HEK293T (cell line): ENCODE measurements at places on chromosomes 1 and 21.

DNA sequence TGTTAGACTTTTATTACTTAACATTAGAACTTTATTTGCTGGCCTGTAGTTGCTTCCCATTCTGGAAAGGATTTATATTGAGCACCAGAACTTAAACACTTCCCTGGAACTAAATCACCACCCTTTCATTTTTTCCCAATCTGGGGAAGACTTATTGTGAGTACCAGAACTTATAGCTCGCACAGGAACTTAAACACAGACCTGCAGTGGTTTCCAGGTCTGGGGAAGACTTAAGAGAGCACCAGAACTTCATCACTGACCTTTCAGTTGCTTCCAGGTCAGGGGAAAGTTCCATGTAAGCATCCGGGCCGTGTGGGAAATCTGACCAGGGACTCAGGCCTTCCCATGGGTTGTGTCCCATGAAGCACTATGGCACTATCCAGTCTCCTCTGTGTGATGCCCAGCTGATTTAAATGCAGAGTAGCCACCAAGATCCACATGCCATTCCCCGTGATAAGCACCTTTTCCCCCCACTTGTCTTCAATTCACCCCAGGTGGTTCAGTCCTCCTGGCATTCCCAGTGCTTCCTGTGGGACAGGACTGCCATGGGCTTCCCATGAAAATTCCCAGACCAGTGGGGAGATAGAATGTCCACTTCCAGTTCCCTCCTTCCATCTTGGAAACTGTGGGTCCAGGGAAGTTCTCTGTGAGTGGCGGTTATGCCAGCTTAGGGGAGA is 48.9 kb downstream of the C4BPA start:
- no peak for DNase-seq

- no peak for DNase-seq
These were observed 26.4 kb upstream of the IL12RB2 start for GRCh38 chr1:67281244-67281643.

GRCh38 chr1:15167386-15167785 is 13.8 kb downstream of the TMEM51 start:
- no peak for DNase-seq

DNA sequence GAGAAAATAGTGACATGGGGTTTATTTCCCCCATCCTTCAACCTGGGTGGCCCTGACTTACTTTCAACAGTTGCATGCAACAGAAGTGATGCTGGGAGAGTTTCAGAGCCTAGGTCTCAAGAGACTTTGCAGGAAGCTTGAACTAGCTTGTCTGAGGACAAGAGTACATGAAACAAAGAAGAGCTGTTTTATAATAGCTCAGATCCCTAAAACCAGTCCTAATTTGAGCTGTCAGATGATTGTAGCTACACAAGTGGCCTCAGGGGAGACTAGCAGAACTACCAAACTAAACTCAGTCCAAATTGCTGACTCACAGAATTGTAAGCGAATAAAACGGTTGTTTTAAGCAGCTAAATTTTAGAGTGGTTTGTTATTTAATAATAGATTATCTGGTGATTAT is 17.1 kb downstream of the RC3H1 start:
- no peak for DNase-seq
